ENCODE measurements at places on chromosomes 13 and 19.

DNA sequence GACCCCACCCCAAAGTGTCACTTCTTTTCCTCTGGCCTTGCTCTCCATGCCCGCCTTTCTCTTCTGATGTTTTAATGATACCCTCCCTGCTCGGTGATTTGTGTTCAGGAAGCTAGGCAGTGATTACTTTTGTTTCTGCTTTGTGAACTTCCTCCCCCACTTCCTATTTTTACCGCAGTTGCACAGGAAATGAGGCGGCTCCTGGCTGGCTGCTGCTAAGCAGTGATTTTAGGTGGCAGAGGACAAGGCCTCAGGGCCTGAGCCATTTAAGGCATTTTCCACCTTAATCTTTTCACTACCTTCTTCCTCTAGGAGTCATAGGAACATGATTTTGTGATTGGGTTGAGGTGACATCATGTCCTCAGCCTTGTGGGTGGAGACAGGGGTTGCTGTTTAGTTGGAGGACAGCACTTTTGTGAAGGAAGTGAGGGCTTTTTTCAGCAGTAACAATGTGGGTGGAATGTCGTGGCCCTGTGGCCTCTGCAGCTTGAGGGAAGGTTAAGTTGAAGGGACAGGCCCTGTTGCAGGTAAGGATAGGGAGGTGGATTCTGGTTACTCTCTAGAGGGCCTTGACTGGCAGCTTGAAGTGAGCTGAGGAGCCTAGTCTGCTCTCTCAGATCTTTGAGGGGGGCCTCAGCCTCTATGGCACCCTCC lies 15.7 kb downstream of the GARRE1 start:
- peak; percentile 70 for DNase-seq

- DNase-seq, result no peak
Observed at GRCh38 chr19:37519890-37520289, 13.2 kb downstream of the ZNF793 start.

DNA sequence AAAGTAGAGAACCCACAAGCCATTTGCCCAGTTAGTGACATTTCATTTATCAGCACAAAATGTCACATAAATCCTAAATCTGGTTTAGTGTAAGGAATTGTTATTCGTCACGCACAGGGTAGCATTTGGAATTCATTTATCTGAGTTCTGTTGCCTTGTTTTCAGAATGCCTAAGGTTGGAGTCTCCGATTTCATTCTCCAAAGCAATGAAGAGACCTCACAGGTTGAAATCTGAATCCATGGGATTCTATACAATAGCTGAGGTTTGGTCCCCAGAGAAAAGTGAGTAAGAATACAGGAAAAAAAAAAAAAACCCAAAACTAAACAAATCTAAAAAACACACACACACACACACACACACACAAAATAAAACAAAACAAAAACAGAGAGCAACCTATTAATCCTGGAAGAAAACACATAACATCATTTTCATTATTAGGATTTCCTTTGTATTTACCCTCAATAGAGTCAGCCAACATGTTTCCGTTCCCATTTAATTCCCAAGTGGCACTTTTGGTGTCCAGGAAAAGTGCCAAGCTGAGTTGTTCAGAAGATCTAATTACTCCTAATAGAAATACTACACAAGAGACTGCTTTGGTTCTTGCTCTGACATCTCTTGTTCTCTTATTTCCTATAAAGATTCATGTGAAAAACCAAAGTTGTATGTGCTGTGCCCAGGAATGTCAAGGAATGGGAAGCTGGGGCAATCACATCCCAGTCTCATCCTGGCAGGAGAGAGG lies 36.2 kb upstream of the LRCH1 start:
- no peak for DNase-seq

DNA sequence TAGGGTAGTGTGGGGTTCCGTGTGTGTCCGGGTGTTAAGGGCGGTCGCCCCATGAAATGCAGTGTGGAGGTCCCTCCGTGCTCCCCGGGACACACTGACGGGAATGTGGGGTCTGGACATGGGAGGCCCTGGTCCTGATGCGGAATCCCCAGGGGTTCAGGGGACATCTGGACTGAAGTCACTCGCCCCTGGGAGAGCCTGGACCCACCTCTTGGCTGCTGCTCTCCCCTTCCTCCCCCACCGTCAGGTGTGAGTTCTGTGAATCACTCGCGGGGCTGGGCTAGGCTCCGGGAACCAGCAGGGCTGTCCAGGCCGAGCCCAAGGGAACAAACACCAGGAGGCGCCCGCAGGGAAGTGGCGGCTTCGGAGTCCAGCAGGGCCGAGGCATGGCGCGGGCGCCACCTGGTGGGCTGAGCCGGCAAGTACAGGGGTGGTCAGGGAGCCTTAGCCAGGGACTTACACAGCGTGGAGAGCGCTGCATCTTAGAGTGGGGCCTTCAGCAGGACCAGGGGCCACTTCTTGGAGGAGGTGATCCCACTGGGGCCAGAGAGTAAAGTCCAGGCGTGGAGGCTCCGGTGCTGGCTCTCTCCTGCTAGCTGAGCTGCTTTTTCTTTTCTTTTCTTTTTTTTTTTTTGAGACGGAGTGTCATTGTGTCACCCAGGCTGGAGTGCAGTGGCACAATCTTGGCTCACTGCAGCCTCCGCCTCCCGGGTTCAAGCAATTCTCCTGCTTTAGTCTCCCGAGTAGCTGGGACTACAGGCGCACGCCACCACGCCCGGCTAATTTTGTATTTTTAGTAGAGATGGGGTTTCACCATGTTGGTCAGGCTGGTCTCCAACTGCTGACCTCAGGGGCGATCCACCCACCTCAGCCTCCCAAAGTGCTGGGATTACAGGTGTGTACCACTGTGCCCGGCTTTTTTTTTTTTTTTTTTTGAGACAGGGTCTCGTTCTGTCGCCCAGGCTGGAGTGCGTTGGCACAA lies 20.1 kb downstream of the WTIP start:
- DNase-seq, result peak; percentile 74

GRCh38 chr13:50074843-50075242 lies 59.6 kb downstream of the KCNRG start:
- no peak for DNase-seq

DNA sequence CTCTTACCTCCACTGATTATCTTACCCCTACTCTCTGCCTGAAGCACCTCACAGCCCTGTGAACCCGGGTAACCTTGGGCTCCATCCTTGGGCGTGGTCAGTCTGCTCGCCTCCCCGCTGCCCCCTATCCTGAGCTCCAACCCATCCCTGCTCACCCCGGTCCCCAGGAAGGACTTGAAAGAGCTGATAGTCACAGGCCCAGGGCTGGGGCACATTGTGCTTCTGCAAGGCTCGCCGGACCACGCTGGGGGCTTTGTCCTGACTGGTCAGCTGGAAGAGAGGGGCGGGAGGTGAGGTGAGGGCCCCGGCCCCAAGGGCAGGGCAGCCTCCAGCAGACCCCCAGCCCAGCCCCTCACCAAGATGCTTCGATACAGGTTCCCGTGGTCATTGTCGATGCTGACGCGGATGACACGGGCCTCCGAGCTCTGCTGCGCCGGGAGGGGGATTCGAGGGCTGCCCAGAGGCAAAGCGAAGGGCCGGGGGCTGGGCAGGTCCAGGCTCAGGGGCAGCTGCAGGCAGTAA lies 13.0 kb upstream of the EPOR start:
- DNase-seq, result no peak

DNA sequence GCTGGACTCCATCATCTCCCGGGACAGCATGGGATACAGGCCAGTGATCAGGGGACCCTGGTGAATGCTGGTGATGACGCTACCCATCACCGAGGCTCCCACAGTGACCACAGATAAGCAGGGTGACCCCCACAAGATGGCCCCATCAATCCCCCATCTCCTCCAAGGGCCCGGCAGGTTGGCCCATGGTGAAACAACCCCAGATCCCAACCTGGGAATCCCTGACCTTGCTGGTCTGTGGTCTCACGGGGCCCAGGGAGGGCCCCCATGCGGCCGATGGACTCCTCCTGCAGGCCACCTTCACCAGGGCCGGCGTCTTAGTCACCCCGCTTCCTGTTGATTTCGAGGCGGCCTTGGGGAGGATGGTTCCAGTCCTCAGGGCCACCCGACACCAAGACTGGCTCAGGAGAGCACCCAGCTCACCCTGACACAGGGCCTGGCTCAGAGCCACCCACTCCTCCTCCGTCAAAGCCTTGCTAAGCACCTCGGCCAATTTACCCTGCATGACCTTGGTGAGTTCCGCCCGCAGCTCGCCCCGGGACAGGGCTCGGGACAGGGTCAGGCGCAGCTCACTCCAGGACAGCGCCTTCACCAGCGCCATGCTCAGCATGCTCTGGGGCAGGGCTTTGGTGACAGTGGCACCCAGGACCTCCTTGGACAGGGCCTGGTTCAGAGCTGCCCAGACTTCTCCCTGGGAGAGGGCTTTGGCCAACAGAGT lies 10.0 kb downstream of the IQCN start:
- no peak for DNase-seq

DNA sequence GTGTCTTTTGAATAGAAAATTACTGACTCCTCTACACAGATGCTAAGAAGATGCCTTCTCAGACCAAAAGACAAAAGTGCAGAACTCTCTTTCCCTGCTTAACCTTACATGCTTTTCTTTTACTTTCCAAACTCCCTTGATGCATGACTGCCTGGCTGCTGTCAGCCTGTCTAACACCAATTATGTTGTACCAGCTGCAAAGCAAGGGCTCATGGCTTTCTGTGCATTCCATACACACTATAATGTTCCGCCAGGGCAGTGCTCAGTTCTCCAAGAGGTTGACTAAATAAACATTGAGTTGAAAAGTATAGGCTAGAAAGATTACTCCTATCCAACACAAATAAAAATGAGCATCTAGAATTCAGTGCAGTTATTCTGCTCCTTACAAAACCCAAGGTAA lies 330.4 kb upstream of the NBEA start:
- no peak for DNase-seq

- DNase-seq, result no peak
Observed at GRCh38 chr13:78030341-78030896, 111.8 kb upstream of the EDNRB start.

DNA sequence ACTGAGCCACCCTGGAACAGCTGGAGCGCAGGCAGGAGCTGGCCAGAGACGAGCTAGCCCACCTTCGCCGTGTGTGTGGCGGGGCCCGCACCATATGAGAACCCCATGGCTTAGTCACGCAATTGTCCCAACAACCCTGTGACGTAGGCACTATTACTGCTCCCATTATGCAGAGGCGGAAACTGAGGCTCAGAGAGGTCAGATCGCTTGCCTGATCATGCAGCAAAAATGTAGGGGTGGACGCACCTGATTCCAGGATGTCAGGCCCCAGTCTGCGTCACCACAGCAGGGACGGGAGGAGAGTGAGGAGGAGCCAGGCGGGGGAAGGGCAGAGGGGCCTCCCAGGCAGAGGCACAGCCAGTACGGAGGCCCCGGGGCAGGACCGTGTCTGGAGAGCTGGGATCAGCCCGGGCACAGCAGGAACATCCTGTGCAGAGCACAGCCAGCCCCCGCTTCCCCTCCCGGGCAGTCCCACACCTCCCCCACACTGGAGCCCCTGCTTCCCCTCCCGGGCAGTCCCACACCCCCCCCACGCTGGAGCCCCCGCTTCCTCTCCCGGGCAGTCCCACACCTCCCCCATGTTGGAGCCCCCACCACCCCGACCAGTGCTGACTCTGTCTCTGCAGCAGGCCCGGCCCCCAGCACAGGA lies 16.7 kb downstream of the PIP5K1C start:
- DNase-seq, result no peak

DNA sequence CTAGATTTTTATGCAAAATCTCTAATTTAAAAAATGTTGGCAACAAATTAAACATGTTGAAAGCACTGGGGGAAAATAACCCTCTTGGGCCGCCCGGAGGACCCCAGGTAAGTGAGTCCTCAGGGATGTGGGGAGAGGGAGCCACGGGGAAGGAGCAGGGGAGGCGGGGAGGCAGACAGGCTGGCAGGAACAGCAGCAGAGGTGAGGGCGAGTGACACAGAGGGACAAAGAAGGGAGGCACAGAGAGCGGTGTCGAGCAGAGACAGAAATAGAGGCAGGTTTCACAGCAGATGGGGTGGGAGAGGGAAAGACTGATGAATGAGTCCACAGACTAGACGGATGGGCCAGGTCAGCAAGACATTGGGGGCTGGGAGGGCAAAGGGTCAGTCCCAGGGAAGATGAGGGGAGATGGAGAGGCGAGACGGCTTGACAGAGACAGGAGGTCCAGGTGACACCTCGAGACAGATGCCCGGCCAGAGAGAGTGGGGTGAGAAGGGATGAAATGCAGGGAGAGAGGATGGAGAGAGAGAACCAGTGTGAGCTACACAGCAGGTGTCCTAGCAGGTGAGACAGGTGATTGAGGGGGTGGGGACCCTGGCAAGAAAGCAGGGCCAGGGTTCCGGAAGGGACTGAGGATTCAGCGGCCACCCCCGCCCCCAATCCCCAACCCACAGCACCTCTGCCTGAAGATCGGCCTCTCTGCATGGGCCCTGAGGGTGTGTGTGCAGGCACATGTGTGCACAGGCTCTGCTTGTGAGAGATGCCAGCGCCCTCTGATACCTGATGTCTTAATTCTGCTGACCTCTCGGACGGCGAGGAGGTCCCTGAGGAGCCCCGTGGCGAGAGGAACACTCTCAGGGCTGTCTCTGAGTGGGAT lies 3.8 kb downstream of the LRRC4B start:
- no peak for DNase-seq

GRCh38 chr13:43935878-43936277 lies 56.2 kb downstream of the LACC1 start:
- DNase-seq, result no peak

DNA sequence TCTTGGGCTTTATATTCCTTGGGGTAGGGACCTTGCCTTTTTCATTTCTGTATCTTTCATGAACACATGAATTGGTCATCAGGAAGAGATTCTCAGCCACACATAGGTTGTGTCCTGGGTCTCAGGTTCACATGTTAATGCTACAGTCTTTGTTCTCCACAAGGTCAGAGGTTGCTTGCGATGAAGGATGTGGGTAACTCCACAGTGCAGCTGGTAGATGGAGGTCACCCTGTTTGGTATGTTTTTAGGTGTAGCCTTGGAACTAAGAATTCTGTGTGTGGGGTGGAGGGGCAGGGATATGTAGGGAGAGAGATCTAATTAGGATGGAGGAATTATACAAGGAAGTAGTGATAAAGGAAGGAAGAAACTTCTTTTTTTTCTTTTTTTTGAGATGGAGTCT lies 23.2 kb downstream of the CEACAM1 start:
- DNase-seq, result no peak

DNA sequence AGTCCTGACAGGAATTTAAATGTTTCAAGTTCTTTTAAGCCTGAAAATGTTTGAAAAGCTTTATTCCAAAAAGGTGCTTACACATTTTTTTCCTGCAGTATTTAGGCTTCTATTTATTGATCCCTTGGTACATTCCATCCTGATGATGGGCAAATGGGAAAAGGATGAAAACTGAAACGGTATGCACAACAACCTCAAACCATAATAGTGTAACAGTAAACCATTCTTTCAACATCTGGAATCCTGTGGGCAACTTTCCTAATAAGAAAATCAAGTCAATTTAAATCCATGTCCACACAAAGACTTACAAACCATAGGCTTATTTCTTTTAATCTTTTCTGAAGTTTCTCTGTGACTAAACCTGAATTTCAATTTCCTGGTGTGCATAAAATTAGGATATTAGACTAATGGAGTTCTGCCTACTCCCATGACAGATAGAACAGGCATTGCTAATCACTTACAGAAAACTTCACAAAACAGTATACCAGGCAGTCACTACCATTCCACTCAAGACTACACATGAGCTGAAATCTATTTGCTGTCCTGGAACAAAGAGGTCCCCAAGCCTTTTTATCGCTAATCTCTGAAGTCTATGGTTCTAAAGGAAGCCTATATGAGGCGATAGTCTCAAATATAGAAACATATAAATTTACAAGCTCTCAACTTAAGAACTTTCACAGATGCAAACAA lies 103.3 kb downstream of the DLEU7 start:
- DNase-seq, result no peak
